HCEC 1CT (cell line): ENCODE measurements at places on chromosomes 6 and 20.
A peak's percentile ranks its signal among the peaks of the same experiment; 100 is the strongest.

DNA sequence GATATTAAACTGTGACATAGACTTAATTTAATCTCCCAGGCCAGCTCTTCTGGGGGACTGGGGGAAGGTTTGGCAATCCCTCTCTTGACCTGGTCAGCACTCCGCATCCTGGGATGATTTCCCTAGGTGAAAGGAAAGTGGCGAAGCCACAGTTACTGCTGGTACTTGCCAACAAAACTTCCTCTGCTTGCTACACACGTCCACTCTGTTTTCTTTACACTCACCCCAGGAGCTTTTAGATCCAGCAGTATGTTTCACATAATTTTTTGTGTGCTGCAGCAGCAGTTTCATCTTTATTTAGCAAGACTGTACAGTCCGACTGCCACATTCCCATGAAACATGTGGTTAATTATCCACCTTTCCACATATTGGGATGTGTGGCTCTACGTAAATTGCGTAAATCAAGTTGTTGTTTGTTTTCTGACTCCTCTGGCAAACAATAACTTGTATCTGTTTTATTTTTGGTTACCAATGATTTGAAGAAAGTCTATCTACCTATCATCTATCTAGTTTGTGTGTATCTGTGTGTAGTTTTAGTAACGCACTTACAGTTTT is 284.0 kb downstream of the PHF3 start:
- DNase-seq: no peak

- no peak for DNase-seq
Measured at GRCh38 chr6:79636673-79637072, 5.5 kb downstream of the SH3BGRL2 start.

DNA sequence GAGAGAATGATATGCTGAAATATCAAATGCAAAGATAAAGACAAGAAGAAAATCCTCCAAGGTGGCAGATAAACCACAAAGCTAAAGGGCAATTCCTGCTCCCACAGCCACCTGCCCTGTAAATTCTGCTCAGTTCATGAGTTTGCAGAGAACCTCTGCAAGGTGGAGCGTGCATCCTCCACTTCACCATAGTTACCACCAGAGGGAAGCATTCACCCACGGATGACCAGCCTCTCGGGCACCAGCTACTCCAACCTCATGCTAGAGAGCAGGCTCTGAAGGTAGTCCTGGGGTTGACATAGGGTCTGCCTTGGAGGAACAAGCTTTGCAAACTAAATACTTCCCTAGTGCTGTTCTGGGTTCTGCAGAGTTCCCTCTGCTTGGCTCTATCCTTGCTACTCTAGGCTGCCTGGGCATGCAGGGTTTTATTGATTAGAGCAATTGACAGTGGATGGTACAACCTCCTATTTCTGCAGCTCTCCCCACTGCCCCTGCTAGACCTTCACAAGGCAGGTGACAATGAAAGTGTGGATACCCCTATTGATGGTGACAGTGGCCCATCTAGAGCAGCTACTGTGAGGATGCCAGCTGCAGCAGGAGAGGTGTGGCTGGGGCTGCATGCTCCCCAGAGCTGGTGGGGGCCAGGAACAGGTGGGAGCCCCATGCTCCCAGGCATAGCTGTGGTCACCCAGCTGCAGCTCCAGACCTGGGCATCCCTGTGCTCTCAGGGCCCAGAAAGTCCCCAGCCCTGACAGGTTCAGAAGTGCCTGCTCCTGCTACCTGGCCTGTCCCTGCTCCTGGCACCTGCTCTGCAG is 51.1 kb downstream of the GGTLC1 start:
- DNase-seq: no peak

GRCh38 chr6:133710826-133711225 is 178.1 kb upstream of the TCF21 start:
- DNase-seq: no peak

- peak; percentile 6 for DNase-seq
Measured at GRCh38 chr6:72533606-72534005, 88.3 kb upstream of the KCNQ5 start.

- DNase-seq: no peak
Measured at GRCh38 chr6:166958926-166959861, 2.8 kb upstream of the RNASET2 start.

DNA sequence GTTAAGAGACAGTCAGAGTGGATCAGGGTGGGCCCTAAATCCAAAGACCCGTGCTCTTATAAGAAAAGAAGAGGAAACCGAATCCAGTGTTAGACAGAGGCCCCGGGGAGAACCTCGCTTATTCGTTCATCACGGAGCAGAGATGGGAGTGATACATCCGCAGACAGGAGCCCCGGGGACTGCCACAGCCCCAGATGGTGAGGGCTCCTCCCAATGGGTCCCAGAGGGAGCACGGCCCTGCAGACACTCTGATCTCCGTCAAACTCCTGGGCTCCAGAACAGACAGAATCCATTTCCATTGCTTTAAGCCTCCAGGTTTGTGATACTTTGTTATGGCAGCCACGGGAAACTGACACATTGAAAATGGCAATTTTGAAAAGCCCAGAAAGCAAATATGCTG is 47.0 kb downstream of the CDH4 start:
- no peak for DNase-seq

DNA sequence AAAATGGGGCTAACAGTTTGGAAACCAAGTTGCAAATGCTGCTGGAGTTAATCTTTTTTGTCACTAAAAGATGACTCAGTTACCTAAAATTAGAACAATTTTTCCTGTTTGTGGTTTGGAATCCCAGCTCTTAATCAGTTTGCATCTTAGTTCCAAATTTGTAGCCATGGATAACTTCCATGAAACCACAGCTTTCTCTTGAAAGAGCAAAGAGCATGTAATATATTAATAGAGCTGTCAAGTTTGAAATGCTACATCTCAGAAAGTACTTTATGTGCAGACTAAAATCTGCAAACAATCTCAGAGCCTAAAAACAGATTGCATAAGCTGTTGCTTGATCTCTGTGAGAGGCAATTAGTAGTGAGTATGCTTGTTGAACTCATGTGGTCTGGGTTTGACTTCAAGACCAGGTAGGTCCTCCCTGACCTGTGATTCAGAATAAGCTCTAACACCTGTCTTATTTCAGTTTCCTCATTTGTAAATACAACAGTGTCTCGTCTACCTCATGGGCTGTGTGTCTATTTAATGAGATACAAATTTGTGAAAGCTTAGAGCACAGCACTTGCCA is 23.5 kb downstream of the DHX35 start:
- peak; percentile 91 for DNase-seq

- DNase-seq: no peak
Measured at GRCh38 chr6:52371656-52372191, 9.8 kb downstream of the PAQR8 start.

DNA sequence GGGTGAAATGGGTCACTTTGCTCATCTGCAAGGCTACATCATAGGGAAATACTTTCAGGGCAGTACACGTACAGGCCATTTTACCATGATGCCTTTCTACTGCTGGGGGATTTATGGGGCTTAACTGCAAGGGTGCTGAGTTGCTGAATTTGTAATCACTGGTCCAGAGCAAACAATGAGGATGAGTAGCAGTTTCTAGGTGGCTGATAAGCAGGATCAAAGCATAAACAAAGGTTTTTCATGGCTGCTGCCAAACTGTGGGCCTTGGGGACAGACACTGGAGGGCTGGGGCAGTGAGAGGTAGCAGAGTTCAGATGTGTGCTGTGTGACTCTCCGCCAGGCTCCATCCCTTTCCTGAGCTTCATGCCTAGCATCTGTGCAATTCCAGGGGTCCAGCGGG is 68.3 kb downstream of the CNBD2 start:
- DNase-seq: no peak

DNA sequence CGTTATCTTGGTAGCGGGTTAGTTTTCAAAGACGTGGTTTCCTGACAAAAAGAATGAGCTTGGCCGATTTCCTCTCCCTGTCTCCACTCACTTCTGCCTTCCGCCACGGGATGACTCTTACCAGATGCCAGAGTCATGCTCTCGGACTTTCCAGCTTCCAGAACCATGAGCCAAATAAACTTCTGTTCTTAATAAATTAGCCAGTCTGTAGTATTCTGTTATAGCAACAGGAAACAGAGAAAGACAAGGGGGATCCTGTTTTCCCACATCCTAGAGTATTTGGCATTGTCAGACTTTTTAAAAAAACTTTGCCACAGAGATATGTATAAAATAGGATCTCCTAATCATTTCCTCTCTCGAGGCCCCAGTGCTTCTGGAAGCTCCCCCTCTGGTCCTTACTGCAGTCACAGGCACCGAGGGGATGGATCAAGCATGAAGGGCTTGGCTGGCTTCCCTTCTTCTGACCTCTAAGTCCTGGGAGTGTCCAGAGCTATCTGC is 84.9 kb upstream of the NAA20 start:
- peak; percentile 57 for DNase-seq

GRCh38 chr6:149913085-149913484 is 9.8 kb downstream of the RAET1G start:
- DNase-seq: no peak

DNA sequence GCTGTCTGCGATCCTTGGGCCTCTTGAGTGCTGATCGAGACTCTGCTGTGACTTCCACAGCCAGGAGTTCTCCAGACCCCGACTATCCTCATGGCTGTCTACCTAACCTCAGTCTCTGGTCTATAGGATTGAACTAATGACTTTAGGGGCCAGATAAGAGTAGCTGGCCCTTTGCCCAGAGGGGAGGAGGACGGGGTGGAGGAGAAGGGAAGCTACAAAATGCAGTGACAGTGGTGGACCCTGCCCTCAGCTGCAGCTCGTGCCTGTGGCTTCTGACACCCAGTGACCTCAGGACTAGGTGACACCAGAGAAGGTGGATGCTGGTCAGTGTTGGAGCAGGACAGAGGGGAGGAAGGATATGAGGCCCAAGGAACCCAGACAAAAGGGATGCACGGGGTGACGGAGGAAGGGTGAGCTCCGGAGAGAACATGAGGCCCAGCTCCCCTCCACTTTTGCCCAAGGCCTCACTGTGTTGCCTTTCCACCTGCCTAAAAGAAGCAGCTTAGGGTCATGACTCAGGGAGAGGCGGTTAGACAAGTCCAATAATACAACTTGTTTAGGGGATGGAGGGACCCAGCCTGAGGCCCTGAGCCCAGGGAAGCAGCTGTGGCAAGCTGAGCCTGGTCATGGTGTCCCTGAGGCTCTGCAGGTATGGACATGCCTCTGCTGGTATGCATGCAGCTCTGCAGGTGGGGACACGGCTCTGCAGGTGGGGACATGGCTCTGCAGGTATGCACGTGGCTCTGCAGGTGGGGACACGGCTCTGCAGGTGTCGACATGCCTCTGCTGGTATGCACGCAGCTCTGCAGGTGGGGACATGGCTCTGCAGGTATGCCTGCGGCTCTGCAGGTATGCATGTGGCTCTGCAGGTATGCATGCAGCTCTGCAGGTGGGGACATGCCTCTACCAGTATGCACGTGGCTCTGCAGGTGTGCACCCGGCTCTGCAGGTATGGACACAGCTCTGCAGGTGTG is 67.7 kb downstream of the SYNJ2 start:
- DNase-seq: no peak

- peak; percentile 22 for DNase-seq
Measured at GRCh38 chr20:50691573-50692551, 520 bp upstream of the RIPOR3 start.

GRCh38 chr6:117512056-117512828 is 29.8 kb downstream of the DCBLD1 start:
- no peak for DNase-seq

- no peak for DNase-seq
Measured at GRCh38 chr6:115415378-115415777, 645.3 kb downstream of the FRK start.

DNA sequence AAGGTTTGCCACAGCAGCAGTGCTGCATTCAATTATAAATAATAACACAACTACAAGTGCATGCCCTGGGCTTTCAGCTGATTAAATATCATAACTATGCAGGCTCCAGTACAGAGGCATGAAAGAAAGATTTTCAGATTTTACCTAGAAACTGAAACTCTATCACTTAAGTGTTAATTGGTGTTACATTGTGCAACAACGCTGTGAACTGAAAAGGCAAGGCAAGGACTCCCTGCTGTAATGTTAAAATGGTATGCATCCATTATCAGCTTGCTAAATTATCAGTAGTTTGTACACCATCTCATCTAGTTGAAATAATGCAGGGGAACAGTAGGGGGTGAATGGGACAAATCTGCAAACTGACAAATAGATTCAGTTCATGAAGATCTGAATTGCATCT is 976.7 kb upstream of the MANEA start:
- DNase-seq: no peak

DNA sequence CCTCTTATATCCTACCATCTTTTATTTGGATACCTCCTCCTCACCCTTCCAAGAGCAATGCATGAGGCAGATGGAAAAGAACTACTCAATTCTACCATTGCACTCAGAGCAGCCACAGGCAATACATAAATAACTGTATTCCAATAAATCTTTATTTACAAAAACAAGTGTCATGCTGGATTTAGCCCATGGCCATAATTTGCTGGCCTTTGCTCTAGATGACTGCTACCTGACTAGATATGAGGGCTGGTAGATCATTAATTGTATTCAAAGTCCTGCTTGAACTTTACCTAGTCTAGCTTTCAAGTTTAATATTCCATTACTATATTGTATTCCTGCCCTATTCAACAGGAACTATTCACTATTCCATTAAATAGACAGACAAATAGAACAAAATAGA is 37.1 kb downstream of the AFG1L start:
- no peak for DNase-seq

DNA sequence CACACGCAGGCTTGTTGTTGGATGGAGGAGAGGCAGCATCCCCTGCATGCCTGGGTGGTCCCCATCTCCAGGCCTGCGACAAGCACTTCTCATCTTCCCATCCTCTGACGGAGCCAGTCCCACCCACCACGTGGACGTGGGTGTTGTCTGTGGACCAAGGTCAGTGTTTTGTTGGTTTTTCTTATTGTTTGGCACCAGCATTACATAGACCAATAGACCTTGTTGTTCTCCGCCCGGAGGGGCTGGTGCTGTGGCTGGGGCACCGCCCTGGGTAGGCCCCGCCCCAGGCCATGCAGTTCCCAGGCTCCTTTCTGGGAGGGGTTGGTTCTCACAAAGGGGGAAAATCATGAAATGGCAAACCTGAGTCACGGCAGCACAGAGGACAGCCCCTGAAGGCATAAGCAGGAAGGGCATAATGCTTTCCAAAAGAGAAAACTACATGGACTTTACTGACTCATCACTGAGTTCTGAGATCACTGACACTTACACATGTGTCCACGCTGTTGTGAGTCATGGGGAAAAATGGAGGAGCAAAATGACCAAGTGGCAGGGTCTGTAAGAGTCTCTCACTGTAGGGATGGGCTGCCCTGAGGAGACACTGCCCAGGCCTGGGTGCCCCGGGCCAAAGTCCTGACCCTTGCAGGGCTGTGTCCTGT is 90.8 kb downstream of the THBS2 start:
- peak; percentile 91 for DNase-seq

DNA sequence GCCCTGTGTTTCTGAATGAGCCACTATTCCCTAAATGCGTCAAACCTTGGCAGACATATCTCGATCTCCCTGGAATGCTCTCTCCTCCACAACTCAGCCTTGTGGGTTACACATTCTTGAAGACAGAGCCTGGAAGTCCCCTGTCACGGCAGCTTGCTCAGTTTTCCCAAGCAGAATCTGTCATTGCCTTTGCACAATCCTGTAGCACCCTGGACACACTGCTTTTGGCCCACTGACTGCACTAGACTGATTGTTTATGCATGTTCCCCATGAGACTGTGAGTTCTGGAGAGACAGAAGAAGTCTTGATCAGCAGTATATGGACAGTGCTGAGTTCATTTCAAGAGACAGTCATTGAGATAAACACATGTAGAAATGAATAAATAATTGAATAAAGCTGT is 406.7 kb downstream of the CD83 start:
- DNase-seq: no peak

- peak; percentile 73 for DNase-seq
Measured at GRCh38 chr6:160391419-160392116, 43.4 kb downstream of the SLC22A3 start.

- DNase-seq: no peak
Measured at GRCh38 chr6:145600299-145600698, 135.0 kb downstream of the EPM2A start.

- no peak for DNase-seq
Measured at GRCh38 chr20:62770916-62771315, 25.4 kb upstream of the MRGBP start.
